Activated CD8-positive, alpha-beta memory T cell treated with anti-CD3 and anti-CD28 coated beads for 4 hours (primary cell): ENCODE measurements at places on chromosomes 7 and 10.

DNA sequence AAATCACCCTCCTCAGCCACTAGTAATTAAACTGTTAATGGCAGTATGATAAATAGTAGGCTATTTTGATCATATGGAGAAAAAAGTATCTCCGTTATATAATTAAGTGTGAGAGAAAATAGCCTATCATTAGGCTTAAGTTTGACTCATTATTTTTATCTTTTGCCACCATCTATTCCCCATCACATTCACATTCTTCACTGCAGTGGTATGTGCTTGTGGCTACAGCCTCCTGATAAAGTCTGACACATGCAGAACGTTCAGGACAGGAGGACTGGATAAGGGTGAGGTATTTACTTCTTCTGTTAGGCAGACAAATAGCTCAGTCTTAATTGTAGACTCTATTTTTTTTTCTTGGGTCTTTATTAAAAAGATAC is 5.8 kb downstream of the NEBL start:
- no peak for DNase-seq

DNA sequence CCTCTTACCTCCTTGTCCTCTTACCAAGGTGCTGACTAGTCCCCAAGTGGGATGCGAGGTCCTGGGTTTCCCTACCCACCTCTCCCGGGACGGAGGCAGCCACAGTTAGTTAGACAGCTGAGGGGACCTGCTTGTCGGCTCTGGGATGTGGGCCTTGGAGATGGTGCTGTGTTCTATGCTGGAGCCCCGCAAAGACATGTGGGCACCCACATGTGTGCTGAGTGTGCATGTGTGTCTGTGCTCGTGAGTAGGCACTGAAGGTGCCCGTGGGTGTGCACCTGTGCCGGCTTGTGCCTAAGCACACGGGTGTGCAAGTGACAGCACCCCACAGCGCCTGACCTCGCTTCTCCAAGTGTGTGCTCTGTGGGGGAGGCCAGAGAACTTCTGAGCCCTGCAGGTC is 62.2 kb downstream of the NEURL1 start:
- DNase-seq = no peak

GRCh38 chr10:110141871-110142635 is 65.4 kb upstream of the MXI1 start:
- DNase-seq = no peak

DNA sequence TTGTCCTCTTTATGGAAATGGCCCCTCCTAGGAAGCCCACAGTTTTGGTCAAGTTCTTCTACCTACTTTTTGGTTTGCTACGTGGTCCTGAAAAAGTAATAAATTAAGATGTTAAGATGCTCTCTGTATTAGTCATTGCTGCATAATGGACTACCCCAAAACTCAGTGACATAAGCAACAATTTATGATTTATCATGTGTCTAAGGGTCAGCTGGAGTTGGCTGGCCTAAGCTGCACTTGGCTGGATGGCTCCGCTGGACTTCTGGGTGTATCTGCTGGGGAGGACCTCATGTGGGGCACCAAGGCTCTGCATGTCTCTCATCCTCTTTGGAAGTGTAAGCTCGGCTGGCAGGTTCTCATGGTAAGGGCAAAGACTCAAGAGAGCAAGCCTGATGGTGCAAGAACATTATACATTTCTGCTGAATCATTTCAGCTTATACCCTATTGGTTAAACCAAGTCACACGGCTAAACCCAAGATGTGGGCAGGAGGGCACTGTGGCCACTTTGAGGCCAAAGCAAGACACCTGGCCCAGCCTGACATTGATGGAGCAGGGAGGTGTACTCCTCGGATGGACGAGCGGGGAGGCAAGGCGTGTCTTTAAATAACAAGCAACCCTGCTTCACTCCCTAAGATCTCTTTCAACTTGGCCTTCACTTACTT is 47.7 kb downstream of the TBXAS1 start:
- DNase-seq = no peak

GRCh38 chr10:89257581-89257980 is 6.0 kb upstream of the LIPA start:
- DNase-seq = no peak

GRCh38 chr10:77268721-77269120 is 368.9 kb downstream of the KCNMA1 start:
- no peak for DNase-seq

- DNase-seq = no peak
Observed at GRCh38 chr10:17617031-17617911, at the start of gene HACD1. Gene HACD1 (minus strand): TSS chr10:17617374. CDS start chr10:17617339, 35 bp downstream.

DNA sequence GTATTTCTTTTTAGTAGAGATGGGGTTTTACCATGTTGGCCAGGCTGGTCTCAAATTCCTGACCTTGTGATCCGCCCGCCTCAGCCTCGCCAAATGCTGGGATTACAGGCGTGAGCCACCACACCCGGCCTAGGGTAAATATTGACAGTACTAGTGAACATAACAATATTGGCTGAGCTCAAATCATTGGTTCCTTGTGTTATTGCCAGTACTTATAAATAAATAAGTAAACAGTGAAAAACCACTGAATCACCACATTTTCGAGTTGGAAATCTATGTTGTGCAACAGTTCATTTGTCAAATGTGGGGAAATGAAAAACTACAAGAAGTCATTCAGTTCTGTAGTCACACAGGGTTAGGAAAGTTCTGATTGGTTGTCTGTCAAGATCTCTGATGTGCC is 15.8 kb downstream of the RPP30 start:
- no peak for DNase-seq

DNA sequence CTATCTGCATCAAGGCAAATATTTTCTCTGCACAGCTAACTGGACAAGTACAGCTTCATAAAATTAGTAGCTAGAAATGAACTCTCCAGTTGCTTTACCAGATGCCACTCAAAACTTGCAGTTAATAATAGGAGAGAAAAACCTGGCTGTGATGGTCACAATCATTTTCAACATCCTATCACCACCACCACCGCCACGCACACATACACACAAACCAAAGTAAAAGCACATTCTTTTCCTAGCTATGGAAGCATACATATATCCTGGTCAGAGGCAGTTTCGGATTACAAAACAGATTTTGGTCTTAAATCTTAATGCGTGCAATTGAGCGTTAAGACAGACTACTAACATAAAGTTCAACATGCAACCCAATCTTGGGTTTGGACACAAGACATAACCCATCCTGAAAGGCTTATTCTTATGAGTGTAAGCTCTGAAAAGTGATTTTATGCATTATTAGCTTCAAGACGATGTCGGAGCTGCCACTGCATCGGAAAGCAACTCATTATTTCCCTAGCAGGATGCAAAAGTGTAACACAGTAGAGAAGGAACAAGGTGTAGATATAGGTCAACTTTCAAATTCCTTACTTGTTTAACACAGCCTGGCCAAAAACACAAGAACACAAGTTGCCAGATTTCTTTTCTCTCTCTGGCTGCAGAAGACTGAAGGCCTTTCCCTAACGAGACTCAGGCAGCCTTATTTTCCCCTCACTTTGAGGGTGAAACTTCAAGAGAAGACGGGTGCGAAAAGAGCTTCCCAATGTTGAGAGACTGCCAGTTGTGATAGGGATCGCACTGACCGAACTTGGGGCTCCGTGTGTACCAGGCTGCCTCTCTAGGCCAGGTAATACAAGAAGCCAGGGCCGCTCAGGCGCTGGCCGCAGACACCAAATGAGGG is 1.2 kb downstream of the CACUL1 start:
- no peak for DNase-seq

DNA sequence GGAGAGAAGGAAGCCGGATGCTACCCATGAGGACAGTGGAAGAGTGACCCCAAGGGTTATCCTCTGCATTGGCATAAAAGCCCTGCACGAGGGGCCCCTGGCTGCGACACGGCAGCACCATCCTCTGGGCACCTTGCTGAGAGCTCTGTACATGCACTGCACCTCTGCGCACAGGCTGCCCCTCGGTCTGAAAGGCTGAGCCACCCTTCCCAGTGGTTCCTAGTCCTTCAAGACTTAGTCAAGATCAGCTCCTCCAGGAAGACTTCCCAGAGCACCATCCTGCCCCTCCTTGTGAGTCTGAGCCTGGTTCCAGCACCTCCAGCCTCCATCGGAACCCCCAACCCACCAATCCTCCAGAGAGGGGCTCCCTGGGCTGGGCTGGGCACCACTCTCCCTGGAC is 37.9 kb upstream of the CNPY1 start:
- no peak for DNase-seq

DNA sequence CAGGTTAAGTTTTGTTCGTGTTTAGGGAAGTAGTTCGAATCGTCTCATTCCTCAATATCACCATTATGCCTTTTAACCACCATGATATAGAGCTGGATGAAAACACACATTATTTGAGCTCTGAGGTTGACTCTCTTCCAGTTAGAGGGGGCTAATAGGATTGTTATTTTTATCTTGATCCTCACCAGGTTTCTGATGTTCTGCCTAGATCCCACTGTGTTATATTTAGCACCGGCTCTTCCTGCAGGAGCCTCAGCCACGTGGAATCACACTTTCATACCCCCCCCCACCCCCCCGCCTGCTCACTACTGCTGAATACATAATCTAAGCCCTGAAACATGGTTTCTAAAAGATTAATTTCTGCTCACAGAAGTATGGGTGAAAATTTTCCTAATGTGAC is 88.3 kb downstream of the NRCAM start:
- no peak for DNase-seq

DNA sequence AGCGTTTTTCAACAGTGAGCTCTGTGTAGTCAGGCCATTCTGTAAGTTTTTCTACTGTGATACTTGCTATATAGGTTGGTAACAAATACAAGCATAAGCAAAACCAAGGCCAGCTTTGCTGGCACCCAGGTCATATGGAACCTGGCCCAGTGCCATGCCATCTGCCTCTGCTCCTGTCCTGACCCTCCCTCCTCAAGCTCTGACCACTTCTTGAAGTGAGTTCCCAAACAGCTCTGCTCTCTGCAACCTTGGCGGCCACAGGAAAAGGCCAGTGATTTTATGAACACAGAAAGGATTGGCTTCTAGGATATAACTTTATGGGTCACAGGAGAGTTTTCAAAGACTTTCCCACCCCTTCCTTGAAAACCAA is 12.8 kb downstream of the NOD1 start:
- DNase-seq = no peak

DNA sequence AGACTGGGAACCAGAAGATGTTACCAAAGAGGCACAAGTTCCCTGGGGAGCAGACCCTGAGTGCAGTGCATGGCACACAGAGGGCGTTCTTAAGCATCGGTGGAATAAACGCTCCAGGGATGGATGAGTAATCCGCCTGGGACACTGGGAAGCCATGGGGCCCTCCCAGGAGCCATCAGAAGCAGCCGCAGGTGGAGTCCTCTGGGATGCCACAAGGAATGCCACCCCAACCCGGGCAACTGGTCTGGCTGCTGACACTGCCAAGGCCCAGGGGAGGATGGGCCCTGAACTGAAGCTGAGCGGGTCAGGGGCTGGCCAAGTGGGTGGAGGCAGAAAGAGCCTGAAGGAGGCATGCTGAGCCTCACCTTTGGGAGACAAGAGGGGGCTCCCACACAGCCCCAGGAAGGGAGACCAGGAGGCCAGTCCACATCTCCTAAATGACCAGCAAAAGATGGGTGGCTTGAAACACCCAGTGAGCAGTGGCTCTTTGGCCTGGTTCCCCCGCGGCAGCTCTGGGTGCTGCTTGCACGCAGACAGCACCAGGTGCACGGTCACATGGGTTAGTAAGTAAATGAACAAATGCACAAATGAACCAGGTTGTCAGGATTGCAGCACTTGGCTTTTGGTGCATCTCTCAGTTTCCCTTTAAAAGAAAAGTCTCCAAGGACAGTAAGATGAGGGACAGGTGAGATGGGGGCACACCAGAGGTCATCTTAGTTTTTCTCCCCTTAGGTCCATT is 141.3 kb upstream of the ZMIZ1 start:
- no peak for DNase-seq

- DNase-seq = no peak
Observed at GRCh38 chr10:119030421-119031250, 1.1 kb downstream of the NANOS1 start.

DNA sequence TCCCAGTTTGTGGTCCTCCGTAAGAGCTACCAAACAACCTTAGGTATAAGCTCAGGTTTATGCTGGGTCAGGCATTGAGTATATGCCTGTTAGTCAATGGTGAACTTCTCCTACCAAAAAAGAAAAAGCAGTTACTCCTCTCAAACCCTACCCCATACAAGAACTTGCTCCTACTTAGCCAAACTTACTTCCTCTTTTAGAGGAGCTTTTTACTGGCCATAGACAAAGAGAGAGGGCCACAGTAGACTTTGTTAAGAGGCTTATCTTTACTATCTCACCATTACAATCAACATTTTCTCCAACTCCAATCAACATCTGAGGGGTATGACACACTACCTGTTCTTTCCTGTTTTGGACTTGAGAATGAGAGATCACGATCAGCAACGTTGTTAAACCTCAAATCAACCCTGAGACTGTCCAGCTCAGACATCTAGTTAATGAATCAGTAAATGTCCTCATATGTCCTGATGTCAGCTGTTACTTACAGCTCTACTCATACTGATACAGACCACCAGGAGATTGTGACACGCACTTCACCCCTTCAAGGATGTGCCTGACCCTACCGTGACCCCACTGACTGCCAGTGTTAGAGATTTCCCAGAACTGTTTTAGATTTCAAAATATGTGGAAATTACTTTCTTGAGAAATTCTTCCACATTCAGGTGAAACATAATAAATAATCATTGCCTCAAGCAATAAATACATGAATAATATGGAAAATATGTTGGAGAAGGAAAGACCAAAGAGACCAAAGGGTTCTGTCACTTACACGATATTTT is 18.4 kb upstream of the CCDC71L start:
- DNase-seq = no peak

DNA sequence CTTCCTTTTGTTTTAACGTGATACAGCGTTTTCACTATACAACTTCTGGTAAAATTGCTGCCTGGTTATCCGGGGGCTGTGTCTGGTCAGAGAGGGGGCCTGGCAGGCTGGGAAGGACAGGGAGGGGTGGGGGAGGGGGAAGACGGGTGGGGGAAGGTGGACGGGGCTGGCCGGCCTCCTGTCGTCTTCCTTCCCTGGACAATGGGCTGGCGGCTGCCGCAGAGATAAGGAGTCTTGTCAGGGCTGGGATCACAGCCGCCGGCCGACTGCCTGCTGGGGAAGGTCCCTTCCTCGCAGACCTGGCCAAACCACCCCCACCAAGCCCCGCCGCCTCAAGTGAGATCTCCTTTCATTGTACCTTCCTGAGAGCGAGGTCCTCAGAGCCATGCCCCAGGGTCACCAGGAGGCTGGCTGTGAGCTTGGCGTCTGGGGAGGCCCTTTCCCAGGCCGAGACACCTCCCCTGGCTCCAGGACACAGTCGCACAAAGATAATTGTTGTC is 151.2 kb upstream of the TNRC18 start:
- DNase-seq = no peak

- no peak for DNase-seq
Observed at GRCh38 chr7:52635021-52635420, 400.4 kb upstream of the POM121L12 start.
